Esophagus squamous epithelium (tissue), 5 donors: ENCODE measurements at places on chromosomes 16 and 17. TPM values are rescaled to one million over a fixed set of nuclear protein-coding genes. Genes with fewer than 3 reads are reported as not detected.
A peak's percentile ranks its signal among the peaks of the same experiment; 100 is the strongest.

- no peaks in the 10 kb centered on the region for H3K36me3 ChIP-seq
- H3K4me1 ChIP-seq = peaks cover 24% of the 10 kb centered on the region
- H3K27ac ChIP-seq = peak overlapping the region; percentile 78
- H3K4me3 ChIP-seq = peak overlapping the region; percentile 99
Observed at GRCh38 chr16:88705801-88706228, 393 bp downstream of the RNF166 start.

Gene GNGT2
- 1.7 TPM for total RNA-seq

GRCh38 chr17:60327134-60327900 is 64.6 kb downstream of the USP32 start:
- H3K36me3 ChIP-seq = no peaks in the 10 kb centered on the region
- no peak for DNase-seq
- no peak overlapping the region for H3K27ac ChIP-seq
- no peaks in the 10 kb centered on the region for H3K4me1 ChIP-seq
- no peak overlapping the region for H3K4me3 ChIP-seq

DNA sequence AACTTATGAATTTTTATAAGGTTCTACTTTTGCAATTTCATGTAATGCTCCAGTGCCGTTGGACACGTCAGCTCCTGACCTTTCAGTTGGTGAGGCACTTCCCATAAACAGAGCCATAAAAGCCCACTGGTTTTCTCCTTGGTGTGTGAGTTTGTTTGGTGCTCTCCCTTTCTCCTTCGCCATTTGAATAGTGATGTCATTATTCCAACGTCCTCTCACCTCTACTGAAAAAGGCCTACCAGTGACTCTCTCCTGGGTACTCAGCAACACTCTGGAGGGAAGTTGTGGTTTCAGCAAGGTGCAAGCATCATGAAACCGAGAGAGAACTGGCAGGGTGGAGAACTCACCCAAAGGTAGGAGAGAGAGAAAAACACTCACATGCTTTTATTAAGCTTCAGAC is 29.6 kb upstream of the HNF1B start:
- no peak overlapping the region for H3K4me3 ChIP-seq
- no peak for DNase-seq
- H3K36me3 ChIP-seq = no peaks in the 10 kb centered on the region
- no peaks in the 10 kb centered on the region for H3K27me3 ChIP-seq
- H3K4me1 ChIP-seq = no peaks in the 10 kb centered on the region
- no peak overlapping the region for H3K27ac ChIP-seq

GRCh38 chr16:63787014-63787413 is 1334.8 kb downstream of the CDH11 start:
- H3K4me3 ChIP-seq = no peak overlapping the region
- H3K27ac ChIP-seq = no peak overlapping the region
- no peak for DNase-seq
- no peaks in the 10 kb centered on the region for H3K4me1 ChIP-seq
- no peaks in the 10 kb centered on the region for H3K36me3 ChIP-seq

Gene CES5A
- total RNA-seq = not detected

DNA sequence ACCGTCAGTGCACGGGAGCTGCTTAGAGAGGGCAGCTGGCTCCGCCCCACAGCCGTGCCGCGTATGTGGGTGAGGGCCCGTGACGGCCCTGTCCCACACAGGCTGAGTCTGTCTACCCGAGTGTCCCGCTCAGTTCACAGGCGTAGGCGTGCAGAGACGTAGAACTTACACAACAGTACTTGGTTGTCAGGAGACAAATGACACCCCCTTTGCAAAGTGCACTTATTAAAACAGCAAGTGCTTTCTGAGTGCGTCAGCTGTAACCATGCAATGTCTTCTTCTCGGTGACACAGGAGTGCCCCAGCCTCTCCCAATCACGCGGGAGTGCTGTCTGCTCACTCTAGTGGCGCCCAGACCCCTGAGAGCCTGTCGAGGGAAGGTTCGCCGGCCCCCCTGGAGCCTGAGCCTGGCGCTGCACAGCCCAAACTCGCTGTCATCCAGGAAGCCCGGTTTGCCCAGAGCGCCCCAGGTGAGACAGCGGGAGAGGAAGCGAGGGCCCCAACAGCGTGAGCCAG is 64.2 kb downstream of the FOXK2 start:
- no peak overlapping the region for H3K4me3 ChIP-seq
- no peak overlapping the region for H3K27ac ChIP-seq
- no peaks in the 10 kb centered on the region for H3K4me1 ChIP-seq
- DNase-seq = no peak

Gene UTS2R
- not detected for total RNA-seq

Gene CACNG5
- total RNA-seq = not detected

GRCh38 chr17:83083368-83084201 is 4.2 kb downstream of the METRNL start:
- peaks cover 36% of the 10 kb centered on the region for H3K4me1 ChIP-seq
- H3K27ac ChIP-seq = peak overlapping the region; percentile 95
- H3K36me3 ChIP-seq = peaks cover 11% of the 10 kb centered on the region
- peak overlapping the region; percentile 24 for H3K4me3 ChIP-seq
- no peak for DNase-seq

Gene KRTAP1-1
- not detected for total RNA-seq

DNA sequence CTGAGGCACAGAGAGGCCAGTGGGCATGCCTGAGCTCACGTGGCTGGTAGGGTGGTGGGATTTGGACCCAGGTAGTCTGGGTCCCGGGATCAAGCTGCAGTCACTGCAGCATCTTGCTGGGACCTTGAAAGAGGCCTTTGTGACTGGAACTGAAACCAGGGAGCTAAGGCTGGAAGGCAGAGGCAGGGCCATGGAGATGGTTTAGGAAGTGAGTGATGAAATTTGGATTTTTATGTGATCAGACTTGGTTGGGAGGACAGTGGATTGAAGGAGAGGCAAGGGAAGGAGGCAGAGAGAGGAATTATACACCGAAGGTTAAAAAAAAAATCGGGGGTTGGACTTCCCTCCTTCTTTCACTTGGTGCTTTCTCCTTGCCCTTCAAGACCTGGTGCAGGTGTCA is 255.4 kb upstream of the CACNG5 start:
- peaks cover 27% of the 10 kb centered on the region for H3K4me1 ChIP-seq
- no peaks in the 10 kb centered on the region for H3K27me3 ChIP-seq
- H3K36me3 ChIP-seq = no peaks in the 10 kb centered on the region
- H3K27ac ChIP-seq = no peak overlapping the region
- no peak overlapping the region for H3K4me3 ChIP-seq
- DNase-seq = no peak

DNA sequence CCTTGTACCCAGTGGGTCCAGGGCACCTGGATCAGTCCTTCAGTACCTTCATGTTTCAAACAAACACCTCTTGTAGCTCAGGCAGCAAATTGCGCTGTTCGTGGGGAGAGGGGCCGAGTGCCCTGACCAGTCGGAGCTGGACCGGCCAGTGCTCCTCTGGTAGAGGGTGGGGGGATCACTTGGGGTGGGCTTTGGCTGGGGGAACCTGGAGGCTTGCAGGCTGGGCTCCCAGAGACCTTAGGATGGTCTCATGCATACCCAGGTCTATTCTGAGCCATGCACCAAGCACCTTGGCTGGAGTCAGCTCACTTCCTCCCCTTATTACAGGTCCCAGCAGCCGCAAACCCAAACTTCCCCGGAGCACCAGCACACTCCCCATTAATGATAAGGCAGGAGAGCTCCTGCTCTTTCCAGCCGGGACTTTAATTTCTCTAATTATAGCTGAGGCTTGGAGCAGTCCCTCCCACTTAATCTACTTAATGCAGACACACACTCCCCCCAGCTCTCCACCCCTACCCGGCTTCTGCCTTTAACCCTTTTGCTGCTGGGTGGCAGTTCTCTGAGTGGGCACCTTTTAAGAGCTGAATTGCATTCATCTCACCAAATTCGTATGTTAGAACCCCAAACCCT is 26.3 kb upstream of the MGAT5B start:
- H3K27me3 ChIP-seq = peaks cover 71% of the 10 kb centered on the region
- DNase-seq = no peak
- no peak overlapping the region for H3K27ac ChIP-seq
- H3K36me3 ChIP-seq = no peaks in the 10 kb centered on the region

DNA sequence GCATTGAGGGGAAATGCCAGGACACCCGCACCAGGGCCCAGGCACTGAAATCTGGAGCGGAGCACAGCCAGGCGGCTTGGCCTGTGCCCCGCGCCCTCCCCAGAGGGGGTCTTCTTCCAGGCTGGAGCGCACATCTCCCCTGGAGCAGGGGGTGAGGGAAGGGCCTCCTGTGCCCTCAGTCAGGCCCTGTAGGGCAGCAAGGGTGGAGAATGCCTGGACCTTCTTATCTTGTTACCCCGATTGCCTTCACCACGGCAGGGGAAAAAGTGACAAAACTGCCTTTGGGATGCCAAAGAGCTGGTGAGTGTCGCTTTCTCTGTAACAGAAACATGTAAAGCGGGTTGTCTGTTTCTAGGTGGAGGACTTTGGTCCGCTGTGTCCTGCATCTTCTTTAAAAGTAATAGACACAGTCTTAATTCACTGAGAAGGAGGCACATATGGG is 48.3 kb upstream of the BAHCC1 start:
- no peaks in the 10 kb centered on the region for H3K36me3 ChIP-seq
- no peaks in the 10 kb centered on the region for H3K27me3 ChIP-seq
- peak overlapping the region; percentile 91 for H3K27ac ChIP-seq
- peak overlapping the region; percentile 46 for H3K4me3 ChIP-seq
- peaks cover 59% of the 10 kb centered on the region for H3K4me1 ChIP-seq
- DNase-seq = no peak

DNA sequence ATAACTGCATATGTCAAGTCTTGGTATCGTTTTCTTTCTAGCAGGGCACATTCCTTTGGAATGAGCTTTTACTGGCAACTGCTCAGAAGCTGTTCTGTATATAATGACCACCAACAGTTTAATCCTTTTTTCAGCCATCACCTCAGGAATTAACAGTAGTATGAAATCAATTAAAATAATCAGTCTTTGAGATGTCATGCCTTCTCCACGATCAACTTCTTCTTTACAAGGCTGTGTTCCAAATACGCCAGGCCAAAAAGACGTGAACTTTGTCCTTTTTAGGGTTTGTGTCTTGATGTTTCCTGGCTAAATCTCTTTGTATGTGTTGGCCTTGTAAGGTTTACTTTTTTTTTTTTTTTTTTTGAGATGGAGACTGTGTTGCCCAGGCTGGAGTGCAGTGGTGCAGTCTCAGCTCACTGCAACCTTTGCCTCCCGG is 54.9 kb downstream of the ABCC1 start:
- DNase-seq = no peak
- H3K27ac ChIP-seq = no peak overlapping the region
- H3K36me3 ChIP-seq = peaks cover 15% of the 10 kb centered on the region
- H3K4me1 ChIP-seq = peaks cover 12% of the 10 kb centered on the region
- H3K4me3 ChIP-seq = no peak overlapping the region
- H3K27me3 ChIP-seq = no peaks in the 10 kb centered on the region

GRCh38 chr16:27398894-27399853 is 2.8 kb upstream of the IL21R start:
- no peak overlapping the region for H3K4me3 ChIP-seq
- peaks cover 24% of the 10 kb centered on the region for H3K27me3 ChIP-seq
- H3K4me1 ChIP-seq = no peaks in the 10 kb centered on the region
- DNase-seq = no peak
- no peaks in the 10 kb centered on the region for H3K36me3 ChIP-seq

- peak overlapping the region; percentile 90 for H3K27ac ChIP-seq
- DNase-seq = no peak
- H3K4me1 ChIP-seq = peaks cover 75% of the 10 kb centered on the region
- no peaks in the 10 kb centered on the region for H3K27me3 ChIP-seq
- peak overlapping the region; percentile 97 for H3K4me3 ChIP-seq
Observed at GRCh38 chr17:43020030-43020621, 2.1 kb downstream of the VAT1 start.

DNA sequence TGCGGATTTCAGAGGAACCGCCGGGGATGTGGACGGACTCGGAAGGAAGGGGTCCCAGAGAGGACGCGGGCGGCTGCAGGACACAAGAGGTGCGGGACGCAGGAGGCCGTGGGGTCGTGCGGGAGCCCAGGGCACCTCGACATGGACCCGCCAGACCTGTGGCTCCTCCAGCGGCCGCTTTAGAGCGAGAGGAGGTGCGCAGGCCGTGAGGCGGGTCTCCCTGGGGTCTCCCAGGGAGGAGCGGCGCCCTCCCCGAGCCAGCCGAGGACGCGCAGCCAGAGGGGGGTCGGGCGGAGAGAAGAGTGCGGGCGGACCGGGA is 6.8 kb upstream of the FLYWCH1 start:
- no peaks in the 10 kb centered on the region for H3K27me3 ChIP-seq
- H3K4me3 ChIP-seq = peak overlapping the region; percentile 89
- H3K36me3 ChIP-seq = no peaks in the 10 kb centered on the region
- no peak for DNase-seq

- DNase-seq = no peak
- H3K4me1 ChIP-seq = peaks cover 3% of the 10 kb centered on the region
- no peak overlapping the region for H3K4me3 ChIP-seq
- H3K27ac ChIP-seq = peak overlapping the region; percentile 7
Observed at GRCh38 chr17:12472252-12473173, 193.2 kb upstream of the MYOCD start.

Gene TEKT5
- not detected for total RNA-seq

DNA sequence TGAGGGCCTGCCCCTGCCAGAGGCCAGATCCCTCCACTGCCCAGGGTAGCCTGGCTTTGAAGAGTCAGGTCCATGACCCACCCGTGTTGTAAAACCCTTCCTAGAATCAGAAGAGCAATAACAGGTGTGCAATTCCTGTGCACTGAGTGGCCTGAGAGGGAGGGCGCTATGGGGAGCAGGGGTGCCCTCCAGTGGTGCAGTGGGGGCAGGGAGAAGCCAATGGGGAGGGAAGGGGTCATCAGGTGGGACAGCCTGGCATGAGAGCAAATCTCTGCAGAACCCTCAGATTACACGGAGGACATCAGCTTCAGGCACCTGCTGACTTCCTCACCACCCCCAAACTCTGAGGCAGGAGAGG is 72.9 kb upstream of the ZNF469 start:
- H3K4me1 ChIP-seq = no peaks in the 10 kb centered on the region
- DNase-seq = no peak
- no peak overlapping the region for H3K4me3 ChIP-seq
- H3K36me3 ChIP-seq = no peaks in the 10 kb centered on the region
- H3K27ac ChIP-seq = no peak overlapping the region

Gene PHOSPHO1
- total RNA-seq = 2.4 TPM

DNA sequence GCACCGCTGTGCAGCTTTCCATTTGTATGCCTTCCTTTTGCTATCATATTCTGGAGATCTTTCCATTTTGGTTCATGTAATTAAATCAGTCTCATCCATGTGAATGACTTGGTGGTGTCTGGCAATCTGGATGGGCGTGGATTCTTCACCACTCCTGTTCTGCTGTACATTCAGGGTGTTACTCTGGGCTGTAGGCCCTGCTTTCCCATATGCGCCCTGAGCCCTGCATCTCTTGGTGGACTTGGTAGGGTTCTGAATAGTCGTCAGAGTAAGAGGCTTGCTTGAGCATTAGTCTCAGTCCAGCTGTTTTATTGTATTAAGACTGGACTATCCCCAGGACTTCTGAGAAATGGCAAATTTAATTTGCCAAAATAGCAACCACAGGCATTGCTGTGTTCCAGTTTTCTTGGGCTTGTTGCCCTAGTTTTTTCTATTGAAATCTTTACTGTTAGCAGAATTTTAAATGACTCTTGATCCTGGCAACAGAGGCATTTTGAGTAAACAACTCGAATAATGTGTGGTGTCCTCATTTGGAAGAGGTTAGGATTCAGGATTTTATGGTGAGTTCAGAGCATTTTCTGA is 14.9 kb downstream of the BANP start:
- peaks cover 13% of the 10 kb centered on the region for H3K36me3 ChIP-seq
- no peak for DNase-seq
- no peaks in the 10 kb centered on the region for H3K27me3 ChIP-seq
- peaks cover 55% of the 10 kb centered on the region for H3K4me1 ChIP-seq
- H3K27ac ChIP-seq = peak overlapping the region; percentile 81
